IMR-90 (cell line): ENCODE measurements at places on chromosomes 4 and X.

DNA sequence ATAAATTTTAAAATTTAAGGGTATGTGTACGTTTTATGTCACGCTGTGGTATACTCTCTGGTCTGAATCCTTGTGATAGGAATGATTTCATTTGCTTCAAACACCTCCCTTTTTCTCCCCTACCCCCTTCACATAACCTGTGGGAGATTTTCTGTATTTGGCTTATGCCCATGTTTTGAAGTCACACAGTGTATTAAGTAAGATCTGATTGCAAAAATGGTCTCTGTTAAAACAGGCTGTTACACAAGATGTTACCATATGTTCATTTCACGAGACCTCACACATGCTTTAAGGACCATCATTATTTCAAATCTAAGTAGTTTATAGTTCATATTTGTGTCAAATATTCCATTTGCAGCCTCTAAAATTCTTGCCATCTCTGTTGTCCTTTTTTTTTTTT lies 63.5 kb downstream of the TMEM131L start:
- peak; percentile 53 for DNase-seq

GRCh38 chrX:147602176-147602696 lies 309.5 kb upstream of the FMR1 start:
- DNase-seq: no peak

- DNase-seq: peak; percentile 86
Observed at GRCh38 chr4:121789960-121790829, 10.9 kb upstream of the EXOSC9 start.

GRCh38 chrX:23935106-23935505 lies 27.3 kb downstream of the CXorf58 start:
- no peak for DNase-seq

GRCh38 chr4:83657336-83657735 lies 121.4 kb downstream of the GPAT3 start:
- no peak for DNase-seq

GRCh38 chrX:27186671-27187070 lies 276.5 kb downstream of the PPP4R3C start:
- DNase-seq: peak; percentile 28

DNA sequence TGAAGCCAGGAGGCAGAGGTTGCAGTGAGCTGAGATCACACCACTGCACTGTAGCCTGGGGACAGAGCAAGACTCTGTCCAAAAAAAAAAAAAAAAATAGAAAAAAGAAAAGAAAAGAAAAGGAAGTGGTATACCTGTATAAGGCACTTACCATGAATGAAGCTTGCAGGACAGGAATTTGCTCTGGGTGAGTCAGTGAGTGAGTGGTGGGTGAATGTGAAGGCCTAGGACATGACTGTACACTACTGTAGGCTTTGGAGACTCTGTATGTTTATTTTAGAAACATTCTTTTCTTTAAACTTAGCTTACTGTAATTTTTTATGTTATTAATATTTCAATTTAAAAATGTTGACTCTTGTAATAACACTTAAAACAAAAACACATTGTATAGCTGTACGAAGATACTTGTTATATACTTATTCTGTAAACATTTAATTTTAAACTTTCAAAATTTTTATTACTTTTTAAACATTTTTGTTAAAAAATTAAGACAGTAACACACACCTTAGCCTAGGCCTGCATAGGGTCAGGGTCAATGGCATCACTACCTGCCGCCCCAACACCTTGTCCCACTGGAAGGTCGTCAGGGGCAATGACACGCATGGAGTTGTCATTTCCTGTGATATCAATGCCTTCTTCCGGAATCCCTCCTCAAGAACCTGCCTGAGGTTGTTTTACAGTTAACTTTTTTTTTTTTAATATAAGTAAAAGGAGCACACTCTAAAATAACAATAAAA lies 78.7 kb downstream of the CLNK start:
- peak; percentile 85 for DNase-seq

DNA sequence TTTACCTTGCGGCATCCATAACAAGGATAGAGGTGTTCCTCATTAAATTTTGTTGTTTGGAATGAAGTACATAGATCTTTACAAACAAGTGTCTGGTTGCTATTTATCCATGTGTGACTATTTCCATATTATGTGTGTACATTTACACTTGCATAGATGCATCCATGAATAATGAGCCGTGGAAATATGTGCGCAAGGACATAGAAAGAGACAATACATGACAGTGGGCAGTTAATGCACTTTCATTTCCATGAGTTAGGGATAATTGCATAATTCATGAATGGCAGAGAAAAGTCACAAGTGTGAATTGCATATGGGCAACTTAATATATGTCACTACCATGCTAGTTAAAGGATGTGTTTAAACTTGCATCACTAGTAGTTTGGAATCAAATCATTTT lies 338.2 kb upstream of the PITX2 start:
- no peak for DNase-seq

DNA sequence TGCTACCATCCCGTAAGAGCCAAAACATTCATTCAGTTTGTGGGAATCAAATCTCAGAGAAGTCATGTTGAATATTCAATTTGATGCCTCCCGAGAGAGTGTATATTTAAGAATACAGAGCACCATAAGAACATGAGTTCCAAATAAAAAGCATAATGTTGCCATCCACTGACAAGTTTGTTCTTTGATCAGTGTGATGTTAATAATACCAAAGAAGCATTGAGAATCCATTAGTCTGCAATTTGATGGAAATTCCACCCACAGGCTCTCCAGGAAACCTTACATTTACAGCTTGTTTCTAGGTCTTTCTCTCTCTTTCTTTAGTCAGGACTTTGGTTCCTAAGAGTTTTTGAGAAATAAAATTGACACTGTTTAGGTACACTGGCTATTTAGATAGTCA lies 200.6 kb upstream of the SFRP2 start:
- DNase-seq: no peak

DNA sequence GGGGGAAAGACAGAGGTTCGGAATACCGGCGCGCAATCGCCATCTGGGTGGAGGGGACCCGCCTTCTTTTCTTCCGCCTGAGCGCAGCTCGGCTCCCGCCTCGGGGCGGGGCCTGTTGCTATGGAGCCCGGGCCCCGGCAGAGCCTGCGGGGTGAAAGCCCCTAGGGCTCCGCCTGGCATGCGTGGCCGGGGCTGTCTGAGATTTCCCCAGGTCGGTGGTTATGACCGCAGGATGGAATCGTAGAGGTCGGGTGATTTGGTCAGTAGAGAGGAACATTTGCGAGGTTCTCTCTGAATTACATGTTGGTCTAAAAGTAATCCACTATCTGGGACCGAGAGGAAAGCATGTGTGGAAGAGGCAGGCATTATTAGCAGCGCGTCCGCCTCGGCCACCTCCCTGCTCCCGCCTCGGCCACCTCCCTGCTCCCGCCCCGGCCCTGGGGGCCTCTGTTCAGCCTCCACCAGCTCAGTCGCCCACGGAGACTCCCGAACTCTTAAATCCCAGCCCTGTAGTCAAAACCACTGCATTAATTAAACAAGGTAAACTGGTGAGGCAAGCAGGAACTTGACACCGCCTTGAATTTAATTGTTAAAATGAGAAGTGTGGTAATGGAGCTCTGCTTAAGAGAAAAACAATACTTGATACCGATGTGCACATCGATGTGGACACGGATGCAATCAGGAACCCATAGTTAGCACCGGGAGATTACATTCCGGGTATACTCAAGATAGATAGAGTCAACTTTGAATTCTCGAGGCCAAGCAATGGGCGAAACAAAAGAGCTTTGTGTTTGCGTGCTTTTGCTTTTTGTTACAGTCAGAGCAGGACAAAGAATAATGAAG lies 45.2 kb downstream of the TRIM2 start:
- DNase-seq: peak; percentile 60

GRCh38 chrX:1144293-1144692 lies 68.2 kb downstream of the CRLF2 start:
- DNase-seq: no peak

DNA sequence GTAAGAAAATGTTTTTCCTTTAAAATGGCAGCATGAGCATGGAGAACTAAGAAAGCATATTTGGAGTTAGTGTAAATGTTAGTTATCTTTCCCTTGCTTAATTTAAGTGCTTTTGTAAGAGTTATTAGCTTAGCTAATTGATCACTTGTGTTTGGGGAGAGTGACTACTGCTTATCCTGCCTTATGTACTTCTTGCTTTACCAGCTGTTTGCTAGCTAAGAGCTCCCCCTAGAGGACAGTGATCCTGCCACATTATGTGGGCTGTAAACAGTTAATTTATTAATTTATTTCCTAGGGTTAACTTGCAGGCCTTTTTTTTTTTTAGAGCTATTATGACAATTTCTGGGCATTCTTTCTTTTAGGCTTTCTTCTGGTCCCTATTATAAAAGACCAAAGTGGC lies 435.8 kb downstream of the MAGEB5 start:
- no peak for DNase-seq

- DNase-seq: no peak
Observed at GRCh38 chr4:122403861-122404260, 25.1 kb downstream of the ADAD1 start.

GRCh38 chr4:109472343-109472761 lies 38.7 kb downstream of the SEC24B start:
- DNase-seq: peak; percentile 84

DNA sequence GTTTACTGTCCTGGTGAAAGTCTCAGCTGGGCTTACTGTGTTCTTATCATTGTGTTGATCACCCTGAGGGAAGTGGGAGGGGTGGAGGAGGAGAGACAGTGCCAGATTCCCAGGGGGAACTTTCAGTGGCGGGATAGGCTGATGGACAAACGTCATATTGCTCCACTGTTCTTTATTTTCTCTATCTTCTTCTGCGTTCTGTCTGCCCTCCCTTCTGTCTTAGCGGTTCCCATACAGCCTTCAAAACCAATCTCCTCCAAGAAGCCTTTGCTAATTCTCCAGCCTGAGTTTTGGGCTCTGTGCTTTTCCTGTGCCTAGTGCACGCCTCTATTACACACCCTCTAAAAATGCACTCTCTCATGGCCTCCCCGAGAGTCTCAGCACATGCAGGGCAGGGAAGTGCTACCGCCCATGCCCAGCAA lies 448.7 kb upstream of the FAT1 start:
- no peak for DNase-seq

GRCh38 chr4:108556588-108557200 lies 63.7 kb upstream of the RPL34 start:
- DNase-seq: no peak

DNA sequence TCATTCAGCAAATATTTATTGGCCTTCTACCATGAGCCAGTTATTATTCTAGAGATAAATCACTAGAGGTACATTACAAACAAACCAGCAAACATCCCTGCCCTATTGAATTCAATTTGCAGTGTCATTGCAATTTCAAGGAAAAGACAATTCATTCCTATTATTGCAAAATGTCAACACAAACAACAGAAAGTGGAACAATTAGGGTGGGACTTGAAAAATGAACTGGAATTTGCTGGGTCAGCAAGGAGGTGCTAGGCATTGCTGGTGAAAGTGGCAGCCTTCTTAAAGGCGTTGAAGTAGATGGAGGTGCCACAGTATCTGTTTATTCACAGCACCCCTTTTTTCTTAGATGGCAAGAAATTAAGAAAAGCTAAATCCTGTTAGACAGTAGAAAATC lies 224.0 kb upstream of the BMP3 start:
- no peak for DNase-seq

DNA sequence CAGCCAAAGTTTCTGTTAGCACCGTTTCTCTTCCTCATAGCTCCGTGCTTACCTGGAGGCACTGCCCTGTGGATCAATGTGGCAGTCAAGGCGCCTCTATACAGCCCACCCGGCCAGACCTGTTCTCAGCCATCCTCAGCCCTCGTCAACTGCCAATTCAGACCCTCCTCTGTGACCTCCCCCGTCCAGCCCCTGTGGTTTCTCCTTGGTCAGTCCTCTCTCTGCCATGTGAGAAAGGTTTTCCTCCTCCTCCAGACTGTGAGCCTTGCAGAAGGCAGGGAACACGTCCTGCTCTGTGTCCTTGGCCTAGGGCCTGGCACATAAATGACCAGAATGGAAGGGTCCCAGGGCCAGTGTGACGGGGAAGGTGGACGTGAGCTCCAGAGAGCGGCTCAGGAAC lies 174.6 kb upstream of the PSAPL1 start:
- no peak for DNase-seq

DNA sequence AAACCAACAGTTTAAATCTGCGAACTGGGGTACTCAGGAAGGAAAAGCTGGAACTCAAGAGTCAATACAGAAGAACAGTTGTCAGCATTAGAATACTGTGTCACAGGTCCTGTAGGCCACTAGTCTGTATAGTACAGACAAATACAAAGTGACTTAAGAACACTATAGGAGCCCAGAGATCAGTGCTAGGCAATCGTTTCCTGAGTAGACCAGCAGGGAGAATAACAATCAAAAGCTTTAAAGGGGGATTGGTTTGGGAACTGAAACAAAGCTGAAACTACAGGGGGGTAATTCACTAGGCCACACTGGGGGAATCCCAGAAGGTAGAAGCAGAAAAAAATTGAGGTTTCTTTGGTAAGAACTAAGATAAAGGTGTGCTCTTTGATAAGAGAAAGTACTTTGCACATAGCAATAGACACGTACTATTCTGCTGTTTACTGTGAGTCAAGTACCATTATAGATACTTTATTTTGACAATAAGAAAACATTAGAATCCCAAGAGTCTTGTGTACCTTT lies 339.7 kb downstream of the PCDH19 start:
- no peak for DNase-seq

DNA sequence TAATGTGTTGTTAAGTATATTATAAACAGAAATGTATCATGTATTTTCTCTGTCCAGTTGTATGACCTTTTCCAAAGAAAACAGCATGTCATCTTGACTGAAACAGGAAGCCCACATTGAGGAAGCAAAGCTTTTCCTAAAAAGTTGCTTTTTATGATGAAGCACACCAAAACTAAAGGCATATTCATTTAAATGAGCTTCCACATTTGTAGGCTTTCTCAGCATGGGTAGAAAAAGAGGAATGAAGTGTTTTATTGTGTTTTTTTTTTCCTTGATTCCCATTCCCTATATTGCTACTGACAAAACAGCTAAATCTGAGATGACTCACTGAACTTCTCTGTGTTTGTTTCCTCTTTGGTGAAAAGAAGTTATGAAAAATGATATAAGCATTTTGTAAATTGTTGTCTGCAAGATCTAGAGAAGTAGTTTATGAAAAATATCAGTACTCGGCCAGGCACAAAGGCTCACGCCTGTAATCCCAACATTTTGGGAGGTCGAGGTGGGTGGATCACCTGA lies 32.5 kb upstream of the FRAS1 start:
- DNase-seq: no peak
